ENCODE measurements at places on chromosomes 1 and 21. TPM values are rescaled to one million over a fixed set of nuclear protein-coding genes. Genes with fewer than 3 reads are reported as not detected.

The TMEM63A gene
- 314 TPM for total RNA-seq

The MROH7 gene
- total RNA-seq, result 0.42 TPM

The ADGRL2 gene
- total RNA-seq, result not detected

The ANGPTL7 gene
- not detected for total RNA-seq

The SASS6 gene
- total RNA-seq, result 2.5 TPM

The MARK1 gene
- total RNA-seq, result not detected

The LCA5L gene
- not detected for total RNA-seq

All from naive thymus-derived CD4-positive, alpha-beta T cell (primary cell).